Activated CD4-positive, alpha-beta T cell treated with anti-CD3 and anti-CD28 coated beads, Interleukin-2, amount 50 U/mL, for 16 hours (primary cell): ENCODE measurements at places on chromosomes 2 and 18.

- DNase-seq, result peak; percentile 92
These were observed 3.7 kb upstream of the ATG16L1 start for GRCh38 chr2:233247744-233248143.

- no peak for DNase-seq
These were observed 120.1 kb downstream of the NCKAP5 start for GRCh38 chr2:133448195-133448594.

GRCh38 chr2:191618046-191618780 is 59.7 kb upstream of the NABP1 start:
- no peak for DNase-seq

- no peak for DNase-seq
These were observed 2.8 kb upstream of the OTOS start for GRCh38 chr2:240143276-240143675.

- DNase-seq, result no peak
These were observed 59.4 kb upstream of the HPCAL1 start for GRCh38 chr2:10242998-10243925.

DNA sequence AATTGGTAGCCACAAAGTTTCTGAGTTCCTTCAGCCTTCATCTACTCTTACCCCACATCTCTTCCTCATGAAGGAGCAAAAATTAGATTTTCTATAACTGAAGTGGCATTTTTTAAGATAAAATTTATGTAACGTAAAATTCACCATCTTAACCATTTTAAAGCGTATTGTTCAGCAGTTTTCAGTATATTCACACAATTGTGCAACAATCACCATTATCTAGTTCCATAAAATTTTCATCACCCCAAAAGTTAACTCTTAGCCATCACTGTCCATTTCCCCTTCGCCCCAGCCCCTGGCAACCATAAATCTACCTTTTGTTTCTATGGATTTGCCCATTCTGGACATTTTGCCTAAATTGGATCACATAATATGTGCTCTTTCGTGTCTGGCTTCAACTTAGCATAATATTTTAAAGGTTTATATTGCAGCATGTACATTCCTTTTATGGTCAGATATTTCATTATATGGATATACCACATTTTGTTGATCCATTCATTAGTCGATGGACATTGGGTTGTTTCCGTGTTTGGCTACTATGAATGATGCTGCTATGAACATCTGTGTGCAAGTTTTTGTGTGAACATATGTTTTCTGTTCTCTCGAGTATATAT is 44.6 kb downstream of the ATIC start:
- no peak for DNase-seq

DNA sequence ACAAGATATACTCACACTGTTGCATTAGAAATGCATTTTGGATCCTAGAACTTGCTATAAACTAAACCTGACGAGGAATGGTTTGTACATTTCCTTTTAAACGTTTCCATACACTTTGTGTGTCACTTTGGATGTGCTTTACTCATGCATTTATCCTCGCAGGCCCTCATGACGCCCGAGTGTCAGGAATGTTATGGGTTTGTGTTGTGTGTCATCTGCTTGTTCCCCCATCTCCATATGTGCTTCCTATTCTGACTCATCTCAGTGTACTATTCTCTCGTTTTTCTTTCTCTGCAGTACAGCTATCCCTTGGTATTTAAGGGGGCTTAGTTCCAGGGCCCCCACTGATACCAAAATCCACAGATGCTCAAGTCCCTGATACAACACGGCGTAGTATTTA is 121.5 kb upstream of the RASGRP3 start:
- no peak for DNase-seq

DNA sequence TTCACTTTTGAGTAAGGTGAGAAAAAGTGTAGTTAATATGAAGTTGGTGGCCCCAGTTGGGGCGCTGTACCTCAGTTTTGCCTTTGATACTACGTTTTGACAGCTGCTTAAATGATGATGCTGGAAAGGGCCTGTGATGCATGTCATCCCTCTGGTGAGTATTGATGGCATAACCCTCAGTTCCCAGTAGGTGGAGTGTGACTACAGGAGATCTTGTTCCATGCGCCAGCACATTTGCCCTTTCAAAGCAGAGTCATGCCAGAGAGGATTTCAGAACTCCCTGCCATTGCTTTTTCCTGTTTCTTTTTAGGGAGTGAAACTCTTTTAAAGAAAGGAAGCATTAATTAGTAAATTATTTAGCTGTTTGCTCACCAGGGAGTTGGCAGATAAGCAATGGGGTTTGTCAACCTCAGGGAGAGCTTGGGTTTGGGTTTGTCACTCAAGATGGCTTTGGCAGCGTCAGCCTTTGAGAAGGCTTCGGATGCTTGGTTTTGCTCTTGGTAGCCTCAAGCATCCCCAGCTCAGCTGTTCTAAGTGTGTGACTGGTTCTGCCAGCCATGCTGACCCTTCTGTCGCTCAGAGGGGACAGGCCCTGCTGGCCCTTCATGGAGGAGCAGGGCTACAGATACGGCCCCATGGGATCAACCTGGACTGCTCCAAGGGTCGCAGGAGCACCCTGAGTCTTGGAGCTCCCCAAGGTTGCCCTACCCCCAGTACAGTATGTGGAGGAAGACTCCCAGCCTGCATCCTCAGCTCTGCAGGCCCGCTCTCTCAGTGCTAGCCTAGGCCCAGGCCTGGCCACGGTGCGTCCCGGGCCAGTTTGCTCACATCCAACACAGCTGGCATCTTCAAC is 29.1 kb downstream of the ARMC9 start:
- DNase-seq, result peak; percentile 75

DNA sequence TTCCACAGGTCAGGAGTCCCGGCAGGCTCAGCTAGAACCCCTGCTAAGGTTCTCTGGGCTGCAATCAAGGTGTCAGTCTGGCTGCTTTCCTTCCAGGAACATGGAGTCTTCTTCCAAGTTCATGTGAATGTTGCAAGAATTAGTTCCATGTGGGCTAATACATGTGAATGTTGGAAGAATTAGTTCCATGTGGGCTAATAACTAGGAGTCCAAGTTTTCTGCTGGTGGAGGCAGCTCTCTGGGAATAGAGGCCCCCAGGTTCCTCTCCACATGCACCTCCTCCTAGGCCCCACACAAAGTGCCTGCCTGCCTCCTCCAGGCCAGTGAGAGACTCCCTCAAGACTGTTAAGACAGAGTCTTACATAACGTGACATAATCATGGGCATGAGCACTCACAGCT is 140.8 kb upstream of the SLC35G4 start:
- no peak for DNase-seq

- peak; percentile 25 for DNase-seq
These were observed 265.3 kb upstream of the PKDCC start for GRCh38 chr2:41782306-41783158.

- DNase-seq, result no peak
These were observed 184.8 kb downstream of the DIS3L2 start for GRCh38 chr2:232146294-232146693.

DNA sequence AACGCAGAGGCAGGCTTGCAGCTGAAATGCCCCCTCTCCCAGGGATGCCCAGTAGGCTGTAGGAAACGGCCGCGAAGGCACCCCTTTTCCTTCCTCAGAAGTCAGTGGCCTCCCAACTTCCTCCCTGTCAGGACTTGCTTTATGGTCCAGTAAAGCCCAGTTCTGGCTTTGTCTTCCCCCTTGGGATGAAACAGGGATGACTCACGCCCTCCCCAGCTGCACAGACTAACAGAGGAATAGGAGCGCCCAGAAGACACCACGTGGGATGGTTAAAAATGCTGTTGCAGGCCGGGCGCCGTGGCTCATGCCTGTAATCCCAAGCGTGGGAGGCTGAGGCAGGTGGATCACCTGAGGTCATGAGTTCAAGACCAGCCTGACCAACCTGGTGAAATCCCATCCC is 6.9 kb downstream of the CREG2 start:
- no peak for DNase-seq

- no peak for DNase-seq
These were observed 33.7 kb downstream of the LYPD1 start for GRCh38 chr2:132636346-132636745.

- DNase-seq, result no peak
These were observed 132.6 kb downstream of the VWC2L start for GRCh38 chr2:214543386-214543955.

- DNase-seq, result no peak
These were observed 17.4 kb downstream of the PPP4R1 start for GRCh38 chr18:9596843-9597526.

DNA sequence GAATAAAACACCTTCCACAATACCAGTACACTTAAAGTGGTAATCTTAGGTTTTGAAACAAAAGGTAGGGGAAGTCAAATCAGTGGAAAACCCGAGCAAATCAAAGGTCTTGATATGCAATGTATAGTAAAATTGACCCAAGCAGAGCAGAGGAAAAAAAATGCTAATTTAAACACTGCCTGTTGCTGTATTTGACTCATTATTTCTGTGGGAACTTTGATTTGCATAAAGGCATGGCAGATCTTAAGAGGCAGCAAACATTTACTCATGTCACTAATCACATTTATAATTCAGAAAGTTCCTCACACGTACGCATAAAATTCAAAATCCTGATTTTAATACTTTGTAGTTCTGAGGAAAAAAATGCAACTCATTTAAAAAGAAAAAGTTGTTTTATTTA is 64.4 kb downstream of the IKZF2 start:
- no peak for DNase-seq

DNA sequence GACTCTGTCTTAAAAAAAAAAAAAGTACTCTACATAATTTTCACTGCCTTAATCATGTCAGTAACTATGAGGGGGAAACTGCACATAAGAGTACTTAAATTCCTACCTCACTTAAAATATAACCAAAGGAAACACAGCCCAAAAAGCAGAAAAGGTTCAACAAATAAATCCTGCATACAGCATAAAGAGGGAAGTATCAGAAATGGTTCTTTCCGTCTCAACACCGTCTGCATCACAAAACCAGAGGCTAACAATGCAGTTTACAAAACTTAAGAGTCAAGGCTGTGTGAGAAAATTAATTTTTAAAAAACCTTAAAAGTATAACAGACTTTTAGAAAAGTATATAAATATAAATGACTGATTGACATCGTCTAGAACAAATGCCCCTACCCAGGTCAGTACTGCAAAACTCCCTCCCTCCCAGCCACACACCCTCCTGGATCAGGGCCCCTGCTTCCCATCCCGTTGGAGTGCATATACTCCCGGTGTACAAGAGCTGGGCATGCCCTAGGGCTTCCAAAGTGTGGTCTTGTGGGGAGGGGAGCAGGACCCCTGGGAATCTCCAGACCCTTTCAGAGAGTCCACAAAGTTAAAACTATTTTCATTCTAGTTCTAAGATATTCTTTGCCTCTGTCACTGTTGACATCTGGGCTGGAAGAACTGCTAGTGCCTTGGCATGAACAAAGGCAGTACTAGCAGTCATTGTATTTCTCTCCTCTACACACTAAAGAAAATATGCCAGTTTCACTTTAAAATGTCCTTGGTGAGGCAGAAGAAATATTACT is 67.0 kb upstream of the SERTAD2 start:
- DNase-seq, result no peak

- no peak for DNase-seq
These were observed 32.2 kb upstream of the SPRED2 start for GRCh38 chr2:65464604-65465003.

GRCh38 chr2:68352651-68353391 is 12.3 kb upstream of the PLEK start:
- DNase-seq, result no peak

DNA sequence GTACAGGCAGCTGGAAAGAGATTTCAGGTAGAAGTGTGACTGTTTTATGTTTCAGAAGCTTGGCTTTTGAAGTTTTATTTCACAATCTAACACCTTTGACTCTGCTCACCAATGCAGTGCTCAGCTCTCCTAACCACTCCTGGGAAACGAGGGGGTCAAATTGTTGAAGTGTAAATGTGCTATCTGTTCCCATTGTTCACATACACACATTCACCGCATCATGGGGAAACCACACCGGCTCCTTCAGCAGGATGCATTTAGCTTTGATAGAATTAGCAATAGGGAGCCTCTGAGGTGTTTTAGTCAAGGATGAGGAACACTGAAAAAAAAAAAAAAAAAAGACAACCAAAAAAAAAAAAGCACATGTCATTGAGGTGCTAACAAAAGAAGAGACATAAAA is 13.4 kb upstream of the DLGAP1 start:
- no peak for DNase-seq

- DNase-seq, result no peak
These were observed 505.9 kb downstream of the ERBB4 start for GRCh38 chr2:212032536-212033219.

GRCh38 chr18:77108821-77109647 is 23.5 kb downstream of the MBP start:
- no peak for DNase-seq

- DNase-seq, result no peak
These were observed 664.2 kb downstream of the TDRD15 start for GRCh38 chr2:21787941-21788340.

- peak; percentile 21 for DNase-seq
These were observed 47.4 kb downstream of the PSMG2 start for GRCh38 chr18:12750076-12750714.

GRCh38 chr2:181836583-181836982 is 54.9 kb upstream of the ITPRID2 start:
- DNase-seq, result no peak

DNA sequence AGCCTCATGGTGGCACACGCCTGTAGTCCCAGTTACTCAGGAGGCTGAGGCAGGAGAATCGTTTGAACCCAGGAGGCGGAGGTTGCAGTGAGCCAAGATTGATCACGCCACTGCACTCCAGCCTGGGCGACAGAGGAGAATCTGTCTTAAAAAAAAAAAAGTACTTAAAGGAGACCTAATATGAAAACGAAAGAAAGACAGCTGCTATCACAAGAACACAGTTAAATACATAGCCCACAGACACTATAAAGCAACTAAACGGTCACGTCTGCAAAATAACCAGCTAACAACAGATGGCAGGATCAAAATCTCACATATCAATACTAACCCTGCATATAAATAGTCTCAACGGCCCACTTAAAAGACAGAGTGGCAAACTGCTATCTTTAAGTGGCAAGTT is 43.9 kb upstream of the TACR1 start:
- DNase-seq, result no peak

DNA sequence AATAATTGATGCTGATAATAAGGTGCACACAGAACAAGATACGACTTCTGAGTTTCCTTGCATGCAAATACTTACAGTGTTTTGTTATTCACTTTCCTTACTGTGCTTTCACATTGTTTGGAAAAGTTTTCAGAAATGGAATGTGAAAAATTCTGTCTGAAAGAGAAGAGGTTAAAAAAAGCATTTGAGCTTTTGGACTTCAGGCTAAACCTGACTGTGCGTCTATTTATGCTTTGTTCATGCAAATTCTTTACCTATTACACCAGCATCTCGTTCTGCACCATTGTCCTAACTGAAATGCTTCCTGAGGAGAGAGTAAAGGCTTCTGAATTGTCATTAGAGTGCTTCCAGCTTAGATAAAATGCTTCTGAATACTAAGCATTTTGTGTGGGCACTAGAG is 61.4 kb downstream of the LHCGR start:
- DNase-seq, result no peak

- no peak for DNase-seq
These were observed 171.3 kb upstream of the PGAP1 start for GRCh38 chr2:197097578-197098366.
